Right lung (tissue), 10 donors: ENCODE measurements at places on chromosomes 1 and 21.

- no peak for DNase-seq
These were observed 57.7 kb downstream of the TRIM11 start for GRCh38 chr1:228348708-228349467.

- DNase-seq: no peak
These were observed 90.6 kb upstream of the KCNJ15 start for GRCh38 chr21:38166173-38166535.

GRCh38 chr1:147760481-147761260 lies at the start of gene GJA5:
Gene GJA5, minus strand, starts transcription at chr1:147760602. Its CDS starts 1,364 bp downstream, at chr1:147759238.
- no peak for DNase-seq

DNA sequence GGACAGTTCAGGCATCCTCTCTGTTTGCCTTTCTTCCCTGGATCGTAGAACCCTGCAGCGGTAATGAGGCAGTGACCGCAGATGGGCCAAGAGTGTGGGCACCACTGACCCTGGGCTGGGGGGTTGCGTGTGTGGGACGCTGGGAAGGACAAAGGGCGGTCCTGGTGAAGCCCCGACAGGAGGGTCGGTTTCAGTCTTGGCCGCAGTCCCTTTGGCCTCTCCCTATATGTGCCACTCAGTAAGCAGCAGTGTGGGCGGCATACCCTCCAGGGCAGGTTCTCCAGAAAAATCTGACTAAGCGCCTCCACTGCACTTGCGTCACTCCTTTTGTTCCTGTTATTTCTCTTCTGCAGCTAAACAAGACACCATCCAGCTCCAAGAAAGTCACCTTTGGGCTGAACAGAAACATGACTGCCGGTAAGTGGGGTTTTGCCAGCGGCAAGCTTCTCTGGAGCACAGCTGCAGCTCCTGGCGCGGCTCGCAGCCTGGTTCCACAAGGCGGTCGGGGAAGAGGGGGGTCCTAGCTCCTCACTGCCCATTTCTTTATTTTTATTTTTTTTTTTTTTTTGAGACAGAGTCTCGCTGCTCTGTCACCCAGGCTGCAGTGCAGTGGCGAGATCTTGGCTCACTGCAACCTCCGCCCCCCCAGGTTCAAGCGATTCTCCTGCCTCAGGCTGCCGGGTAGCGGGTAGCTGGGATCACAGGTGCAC lies 27.7 kb upstream of the PDXK start:
- DNase-seq: no peak

- no peak for DNase-seq
These were observed 5.2 kb downstream of the ADAMTS4 start for GRCh38 chr1:161193561-161194235.

- DNase-seq: no peak
These were observed 167.2 kb downstream of the CYYR1 start for GRCh38 chr21:26405735-26406361.

DNA sequence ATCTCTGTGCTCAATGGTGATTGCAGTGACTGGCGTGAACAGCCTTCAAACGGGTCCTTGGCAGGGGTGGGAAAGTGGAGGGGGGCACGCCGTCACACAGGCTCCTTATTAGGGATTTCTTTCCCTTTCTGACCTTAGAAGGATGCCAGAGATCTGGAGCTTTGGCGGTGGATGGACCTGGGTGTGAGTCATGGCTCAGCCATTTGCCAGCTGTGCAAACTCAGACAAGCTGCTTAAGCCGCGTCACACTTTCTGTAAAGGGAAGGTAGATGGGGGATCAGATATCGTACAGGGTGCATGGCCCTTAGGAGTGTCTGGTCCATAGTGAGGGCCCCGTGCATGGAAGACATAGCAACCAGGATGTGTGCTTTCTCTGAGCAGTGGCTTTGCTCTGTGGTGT lies 48.3 kb upstream of the C1orf174 start:
- no peak for DNase-seq

DNA sequence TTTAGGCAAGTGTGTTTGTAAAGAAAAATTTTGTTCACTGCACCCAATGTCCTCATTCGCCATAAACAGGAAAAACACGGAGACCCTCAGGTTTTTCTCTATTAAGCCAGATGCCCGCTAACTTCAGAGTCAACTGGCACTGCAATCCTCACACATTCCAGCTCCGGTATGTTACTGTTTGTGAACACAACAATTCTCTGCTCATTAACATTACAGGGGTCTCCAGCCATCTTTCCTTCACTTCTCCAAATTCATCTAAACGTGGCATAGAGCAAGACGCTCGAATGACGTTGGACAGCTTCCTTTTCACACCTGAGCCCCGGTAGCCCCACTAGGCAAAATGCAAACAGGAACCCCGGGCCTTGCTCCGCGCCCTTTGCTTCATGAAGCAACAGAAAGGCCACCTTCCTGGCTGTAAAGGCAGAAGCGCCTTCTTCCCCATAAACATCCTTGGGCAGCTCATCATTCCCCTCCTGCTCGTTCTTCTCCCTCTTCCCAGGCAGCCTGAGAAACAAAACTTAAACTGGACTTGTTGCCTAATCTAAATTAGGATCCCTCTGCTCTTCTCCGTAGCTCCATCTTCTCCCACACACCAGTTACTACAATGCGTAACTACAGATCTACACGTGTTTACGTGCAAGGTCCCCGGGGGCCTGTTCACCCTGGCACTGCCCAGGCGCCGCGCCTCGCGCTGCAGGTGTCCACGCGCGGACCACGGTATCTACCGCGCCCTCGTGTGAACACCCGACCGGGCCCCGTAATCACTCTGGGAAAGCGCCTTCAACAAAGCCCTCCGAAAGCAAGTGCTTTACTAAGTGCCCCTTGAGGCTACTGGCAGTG lies 1.2 kb downstream of the LBR start:
- DNase-seq: no peak

- DNase-seq: no peak
These were observed 69.6 kb downstream of the UBR4 start for GRCh38 chr1:19140465-19140864.

- no peak for DNase-seq
These were observed 13.6 kb downstream of the PCNX2 start for GRCh38 chr1:233281711-233282581.

- DNase-seq: no peak
These were observed 185.6 kb downstream of the CLEC20A start for GRCh38 chr1:178311164-178311563.

DNA sequence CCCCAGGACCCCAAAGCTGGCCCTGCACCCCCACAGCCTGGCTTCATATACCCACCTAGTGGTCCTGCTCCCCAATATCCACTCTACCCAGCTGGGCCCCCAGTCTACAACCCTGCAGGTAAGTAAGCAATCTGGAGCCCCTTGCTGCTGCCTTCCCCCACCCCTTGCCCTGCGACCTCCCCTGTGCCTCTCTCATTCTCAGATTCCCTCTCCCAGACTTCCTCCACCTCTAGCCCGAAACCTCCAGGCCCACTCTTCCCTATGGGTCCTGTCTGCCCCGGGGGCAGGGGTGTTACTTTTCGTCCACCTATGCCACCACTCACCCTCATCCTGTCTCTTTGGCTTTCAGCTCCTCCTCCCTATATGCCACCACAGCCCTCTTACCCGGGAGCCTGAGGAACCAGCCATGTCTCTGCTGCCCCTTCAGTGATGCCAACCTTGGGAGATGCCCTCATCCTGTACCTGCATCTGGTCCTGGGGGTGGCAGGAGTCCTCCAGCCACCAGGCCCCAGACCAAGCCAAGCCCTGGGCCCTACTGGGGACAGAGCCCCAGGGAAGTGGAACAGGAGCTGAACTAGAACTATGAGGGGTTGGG lies 2.9 kb downstream of the SHISA4 start:
- no peak for DNase-seq

- peak; percentile 12 for DNase-seq
These were observed 156.9 kb upstream of the GJB5 start for GRCh38 chr1:34597877-34598514.

GRCh38 chr1:35505911-35506798 lies 51.0 kb downstream of the KIAA0319L start:
- no peak for DNase-seq

DNA sequence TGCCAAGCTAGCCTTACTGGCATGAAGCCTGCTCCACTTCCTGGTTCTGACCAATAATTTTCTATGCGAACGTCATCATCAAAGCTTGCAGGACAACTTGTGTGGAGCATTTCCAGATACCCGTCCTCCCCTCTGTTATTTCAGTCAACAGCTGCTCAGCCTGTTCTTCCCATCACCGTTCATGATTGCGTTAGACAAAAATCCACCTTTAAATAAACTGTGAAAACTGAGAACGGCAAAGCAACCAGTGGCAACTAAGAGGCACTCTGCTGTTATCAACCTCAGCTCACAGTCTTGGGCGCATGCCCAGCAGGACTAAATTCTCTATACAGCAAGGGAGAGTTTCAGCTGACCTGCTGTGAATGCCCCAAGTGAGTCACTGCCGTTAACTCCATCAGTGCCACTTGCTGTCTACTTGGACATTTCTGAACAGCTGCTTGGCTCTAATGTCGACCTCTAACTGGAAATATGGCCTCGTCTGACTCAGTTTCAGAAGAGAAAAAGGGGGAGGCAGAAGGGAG lies 207.4 kb upstream of the RUNX1 start:
- peak; percentile 63 for DNase-seq

DNA sequence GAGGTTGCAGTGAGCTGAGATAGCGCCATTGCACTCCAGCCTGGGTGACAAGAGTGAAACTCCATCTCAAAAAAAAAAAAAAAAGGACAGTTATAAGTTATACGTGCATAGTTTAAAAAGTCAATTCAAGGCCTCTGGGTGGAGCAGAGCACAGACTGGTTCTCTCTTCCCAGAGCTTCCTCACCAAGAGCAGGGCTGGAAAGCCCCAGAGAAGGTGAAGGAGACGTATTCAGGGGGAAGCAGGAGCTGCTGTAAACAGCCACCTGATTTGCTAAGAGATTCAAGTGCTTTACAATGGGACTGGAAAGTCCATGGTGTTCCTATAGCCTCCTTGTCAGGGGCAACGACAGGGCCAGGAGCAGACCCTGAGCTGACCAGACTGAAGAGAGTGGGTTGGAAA lies 85.0 kb upstream of the LYST start:
- no peak for DNase-seq

- no peak for DNase-seq
These were observed 57.4 kb downstream of the PTPRC start for GRCh38 chr1:198696211-198696610.

GRCh38 chr21:39074508-39074907 lies 108.7 kb downstream of the PSMG1 start:
- DNase-seq: no peak
